Occipital lobe (tissue), 3 donors: ENCODE measurements at places on chromosomes 16 and 17. TPM values are rescaled to one million over a fixed set of nuclear protein-coding genes. Genes with fewer than 3 reads are reported as not detected.

Gene PSMC3IP
- 6.6 TPM for total RNA-seq

Gene NXN
- total RNA-seq: 16.7 TPM

Gene KRTAP4-6
- not detected for total RNA-seq

Gene CCL1
- total RNA-seq: 0.47 TPM

Gene HGS
- 37.6 TPM for total RNA-seq
